ENCODE measurements at places on chromosomes 1 and 21. TPM values are rescaled to one million over a fixed set of nuclear protein-coding genes. Genes with fewer than 3 reads are reported as not detected.

DNA sequence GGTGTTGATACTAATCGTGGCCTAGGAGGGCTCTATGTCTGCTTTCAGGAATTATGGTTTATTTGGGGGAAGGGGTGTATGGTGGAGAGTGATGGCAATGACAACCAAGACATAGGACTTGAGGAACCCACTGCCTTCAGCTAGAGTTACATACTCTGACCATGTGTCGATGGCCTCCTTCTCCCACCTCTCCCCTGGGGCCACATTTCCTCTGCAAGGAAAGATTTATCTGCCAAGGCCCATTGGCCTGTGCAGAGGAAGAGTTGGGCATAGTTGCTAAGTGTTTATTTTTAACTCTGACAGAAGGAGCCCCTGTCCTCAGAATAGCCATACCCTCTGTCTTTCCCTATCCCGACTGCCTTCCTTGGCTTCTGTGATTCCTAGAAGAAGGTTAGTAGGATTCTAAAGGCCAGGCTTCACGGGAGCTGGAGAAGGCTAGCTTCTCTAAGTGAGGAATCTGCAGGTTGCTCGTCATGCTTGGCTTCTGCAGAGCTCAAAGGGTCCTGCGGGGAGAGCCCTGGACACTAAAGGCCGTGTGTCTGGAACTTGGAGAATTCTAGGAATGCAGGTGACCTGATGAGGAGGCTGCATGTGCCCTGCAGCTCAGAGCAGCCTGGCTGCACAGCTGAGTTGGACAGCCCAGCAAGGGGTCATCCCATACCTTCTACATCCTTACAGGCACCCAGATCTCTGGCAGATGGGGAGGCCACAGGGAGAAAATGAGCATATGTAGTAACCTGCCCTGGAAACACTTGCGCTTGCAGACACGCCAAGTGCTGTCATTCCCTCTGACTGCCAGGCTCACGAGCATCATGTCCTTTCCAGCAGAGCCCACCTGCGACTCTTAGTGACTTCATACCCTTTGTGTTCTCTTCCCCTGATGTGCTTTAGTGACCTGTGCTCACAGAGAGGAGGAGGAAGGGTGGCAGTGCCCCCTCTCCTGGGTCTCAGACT is 9.7 kb downstream of the MAPKAPK2 start:
- no peak for DNase-seq

DNA sequence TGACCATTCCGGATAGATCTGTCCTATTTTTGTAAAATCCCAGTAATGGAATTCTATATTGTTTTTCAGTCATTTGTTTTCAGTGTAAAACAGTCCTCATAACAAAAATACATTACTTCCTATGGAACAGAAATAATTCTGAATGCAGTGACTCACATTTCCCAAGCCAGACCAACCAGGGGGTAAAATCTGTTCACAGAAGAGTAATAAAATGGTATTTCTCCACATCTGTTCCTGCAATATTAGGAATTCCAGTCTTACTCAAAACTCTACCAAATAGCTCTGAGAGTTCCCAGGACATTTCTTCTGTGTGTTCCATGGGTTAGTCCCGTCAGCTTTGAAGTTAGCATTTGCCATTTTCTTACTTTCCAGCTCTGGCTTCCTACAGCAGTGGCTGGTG is 2.6 kb upstream of the DDR2 start:
- no peak for DNase-seq

- no peak for DNase-seq
These were observed 148.7 kb downstream of the RUNX1 start for GRCh38 chr21:34900376-34900775.

KCNT2 gene
- total RNA-seq: not detected

GRCh38 chr1:178518894-178519293 is 6.0 kb downstream of the TEX35 start:
- no peak for DNase-seq

PADI3 gene
- not detected for total RNA-seq

AVPR1B gene
- total RNA-seq: not detected

- no peak for DNase-seq
These were observed 142.4 kb downstream of the CD247 start for GRCh38 chr1:167375949-167376348.

MYOG gene
- not detected for total RNA-seq

G0S2 gene
- 2.3 TPM for total RNA-seq

GRCh38 chr21:20949884-20950283 is 48.3 kb upstream of the NCAM2 start:
- DNase-seq: no peak
